ENCODE measurements at places on chromosomes 12 and 14. TPM values are rescaled to one million over a fixed set of nuclear protein-coding genes. Genes with fewer than 3 reads are reported as not detected.

Gene FGF23
- not detected for polyA plus RNA-seq

Gene POU6F1
- 1.9 TPM for polyA plus RNA-seq

Gene KRT74
- polyA plus RNA-seq, result not detected

Gene YAF2
- polyA plus RNA-seq, result 5.3 TPM

Gene ANKRD33
- polyA plus RNA-seq, result not detected

Gene KRT2
- not detected for polyA plus RNA-seq

Gene CD163
- 0.03 TPM for polyA plus RNA-seq

Gene PSEN1
- polyA plus RNA-seq, result 9.0 TPM

Gene PAX9
- not detected for polyA plus RNA-seq

Gene ARF3
- polyA plus RNA-seq, result 261 TPM

Gene FGF6
- not detected for polyA plus RNA-seq

Gene KCNA5
- not detected for polyA plus RNA-seq

Gene POTEM
- 0.25 TPM for polyA plus RNA-seq

Gene TAS2R46
- not detected for polyA plus RNA-seq

Gene SART3
- polyA plus RNA-seq, result 28.9 TPM

Gene RNASE11
- not detected for polyA plus RNA-seq

Gene MYBPC1
- not detected for polyA plus RNA-seq

Gene SERPINA5
- 0.08 TPM for polyA plus RNA-seq

Gene LRP1
- 55.0 TPM for polyA plus RNA-seq

Gene FITM1
- polyA plus RNA-seq, result 0.12 TPM

Gene C3AR1
- polyA plus RNA-seq, result 1.6 TPM

Gene TDRD9
- not detected for polyA plus RNA-seq

Gene PTPRB
- 1.1 TPM for polyA plus RNA-seq

Gene NYNRIN
- polyA plus RNA-seq, result 4.7 TPM

Gene DYRK4
- 42.7 TPM for polyA plus RNA-seq

Gene OR4K5
- not detected for polyA plus RNA-seq

Gene VASH1
- polyA plus RNA-seq, result 4.9 TPM

Gene OAS2
- polyA plus RNA-seq, result 0.02 TPM

Gene FAIM2
- 6.3 TPM for polyA plus RNA-seq

Gene LPAR5
- polyA plus RNA-seq, result 0.03 TPM

Gene TBX3
- 10.2 TPM for polyA plus RNA-seq

Gene RIMBP2
- polyA plus RNA-seq, result 1.1 TPM

Gene FAM181A
- not detected for polyA plus RNA-seq

Gene ADAM21
- polyA plus RNA-seq, result 1.6 TPM

Gene KRT71
- polyA plus RNA-seq, result not detected

Gene ADAMTS20
- polyA plus RNA-seq, result not detected

Gene GARIN6
- not detected for polyA plus RNA-seq

Gene GLT1D1
- polyA plus RNA-seq, result 0.06 TPM

Gene GPR135
- 2.3 TPM for polyA plus RNA-seq

Gene AMDHD1
- 0.07 TPM for polyA plus RNA-seq

Gene WNT1
- polyA plus RNA-seq, result not detected

Gene MYF5
- polyA plus RNA-seq, result not detected

Gene GALNT16
- polyA plus RNA-seq, result 12.7 TPM
